ENCODE measurements at places on chromosomes 3 and 15.

DNA sequence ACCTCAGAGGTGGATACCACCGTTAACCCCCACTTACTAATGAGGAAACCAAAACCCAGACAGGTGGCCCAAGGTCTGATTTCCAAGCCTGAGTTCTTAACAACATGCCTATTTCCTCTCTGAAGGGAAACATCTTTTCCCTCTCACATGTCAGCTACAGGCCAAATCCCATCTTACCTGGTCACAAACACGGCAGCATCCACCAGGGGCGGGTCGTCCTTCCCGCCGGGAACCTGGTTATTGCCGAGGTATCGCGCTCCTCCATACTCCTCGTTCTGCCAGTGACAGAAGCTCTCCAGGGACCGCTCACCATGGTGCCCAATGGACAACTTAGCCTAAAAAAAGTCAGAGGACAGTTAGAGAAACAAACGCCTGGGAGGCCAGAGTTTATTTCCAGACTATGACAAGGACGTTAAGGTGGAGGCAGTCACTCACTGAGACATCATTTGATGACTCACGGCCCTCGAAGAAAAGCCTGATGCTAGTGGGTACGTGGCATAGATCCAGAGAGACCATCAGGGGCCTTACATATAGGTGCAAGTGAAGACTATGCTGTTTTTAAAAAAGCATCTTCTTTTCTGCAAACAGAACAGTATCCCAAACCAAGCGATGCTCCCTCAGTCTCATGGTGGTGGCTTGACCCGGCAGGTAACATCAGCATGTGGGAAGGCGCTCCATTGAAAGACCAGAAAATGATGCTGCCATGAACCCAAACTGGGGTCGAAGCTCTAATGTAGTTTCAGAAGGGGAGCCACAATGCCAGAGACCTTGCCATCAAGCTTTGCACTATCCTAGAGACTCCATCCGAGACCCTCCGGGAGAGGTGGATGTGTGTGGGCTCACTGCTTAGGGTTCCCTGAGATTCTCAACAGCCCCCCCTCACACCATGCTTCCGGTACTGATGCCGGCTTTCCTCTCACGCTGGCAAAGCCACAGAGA is 80.2 kb downstream of the ADAMTS17 start:
- no peak for DNase-seq

- no peak for DNase-seq
These were observed 261.8 kb upstream of the DCBLD2 start for GRCh38 chr3:99163314-99163713.

DNA sequence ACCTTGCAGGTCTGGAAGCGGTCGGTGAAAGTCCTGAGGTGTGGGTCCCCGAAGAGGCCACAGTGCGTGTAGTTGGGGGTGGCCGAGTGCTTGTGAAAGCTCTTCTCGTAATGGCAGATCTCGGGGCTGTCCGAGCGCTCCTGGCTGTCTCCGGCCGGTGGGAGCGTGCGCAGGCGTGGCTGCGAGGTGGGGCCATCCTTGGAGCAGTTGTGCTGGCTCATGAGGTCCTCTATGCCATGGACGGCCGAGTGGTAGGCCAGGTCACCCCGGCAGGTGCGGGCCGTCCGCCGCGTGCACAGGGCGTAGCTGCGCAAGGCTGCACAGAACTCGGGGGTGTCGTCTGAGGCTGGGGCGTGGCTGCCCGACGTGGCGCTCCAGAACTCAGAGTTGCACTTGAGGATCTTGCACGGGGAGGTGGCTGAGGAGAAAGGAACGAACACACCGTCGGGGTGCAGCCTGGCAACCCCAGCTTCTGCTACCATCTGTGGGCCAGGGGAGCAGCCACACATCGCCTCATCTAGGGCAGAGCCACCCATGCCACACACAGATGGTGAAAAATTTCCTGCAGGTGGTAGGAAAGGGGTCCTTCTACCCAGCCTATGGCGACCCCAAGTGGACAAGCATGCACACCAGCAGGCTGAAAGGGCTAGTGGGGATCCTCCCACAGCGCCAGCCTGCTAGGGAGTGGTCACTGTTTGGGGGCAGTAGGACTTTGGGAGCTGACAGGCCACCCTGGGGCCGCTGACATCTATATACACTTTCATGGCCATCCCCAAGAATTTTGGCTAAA is 36.7 kb downstream of the RGMA start:
- DNase-seq, result no peak

- DNase-seq, result no peak
These were observed 5.2 kb downstream of the WDR5B start for GRCh38 chr3:122410639-122411038.

DNA sequence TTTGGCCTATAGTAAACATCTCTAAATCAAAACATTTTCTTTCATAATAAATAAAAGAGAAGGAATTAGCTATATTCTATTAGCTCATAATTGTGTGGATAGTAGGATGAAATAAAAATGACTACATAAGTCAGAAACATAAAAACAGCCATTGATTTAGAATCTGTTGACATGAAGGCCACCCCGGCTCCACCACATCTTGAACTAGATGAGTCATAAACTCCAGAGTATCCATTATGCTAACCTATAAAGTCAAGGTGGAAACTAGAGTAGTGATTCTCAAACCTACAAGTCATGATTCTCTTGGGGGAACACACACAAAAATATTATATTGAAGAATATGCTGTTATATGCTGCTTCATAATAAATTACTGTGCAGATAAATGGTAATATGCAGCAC is 831.0 kb downstream of the TUSC7 start:
- DNase-seq, result no peak

Data from stimulated activated CD4-positive, alpha-beta T cell treated with anti-CD3 and anti-CD28 coated beads, Interleukin-15, amount 100 ng/mL, for 1 hour (primary cell).